ENCODE measurements at places on chromosomes 3 and 15.

DNA sequence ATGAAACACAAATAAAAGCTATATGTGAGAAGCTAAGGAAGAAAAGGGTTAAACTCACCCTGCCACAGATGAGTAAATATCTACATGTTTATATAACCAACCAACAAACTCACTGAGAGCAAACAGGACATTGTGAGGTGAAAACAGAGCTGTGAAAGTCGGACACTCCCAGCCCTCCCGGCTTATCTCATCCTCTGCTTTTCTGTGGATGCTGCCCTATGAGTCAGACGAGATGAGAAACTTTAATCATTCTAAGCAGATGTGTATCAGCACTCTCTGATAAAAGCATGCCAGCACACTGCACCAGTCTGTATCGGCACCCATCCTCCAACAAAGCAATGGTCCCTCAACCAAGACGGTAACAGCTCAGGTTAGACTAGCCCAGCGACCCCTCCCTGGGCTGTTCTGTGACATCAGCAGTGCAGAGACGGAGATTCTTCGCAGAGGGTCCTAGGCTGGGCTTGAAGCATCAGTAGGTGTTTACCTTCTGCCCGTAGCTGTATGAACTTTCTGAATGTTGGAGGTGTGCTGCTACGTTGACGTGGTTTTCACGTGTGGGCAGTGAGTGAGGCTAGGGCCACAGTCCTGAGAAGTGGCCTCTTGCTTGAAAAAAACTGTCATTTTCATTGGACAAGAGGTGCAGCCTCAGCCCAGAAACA lies 119.8 kb upstream of the ALDH1A3 start:
- DNase-seq, result no peak

GRCh38 chr3:5739299-5739935 lies 551.9 kb downstream of the EDEM1 start:
- DNase-seq, result no peak

DNA sequence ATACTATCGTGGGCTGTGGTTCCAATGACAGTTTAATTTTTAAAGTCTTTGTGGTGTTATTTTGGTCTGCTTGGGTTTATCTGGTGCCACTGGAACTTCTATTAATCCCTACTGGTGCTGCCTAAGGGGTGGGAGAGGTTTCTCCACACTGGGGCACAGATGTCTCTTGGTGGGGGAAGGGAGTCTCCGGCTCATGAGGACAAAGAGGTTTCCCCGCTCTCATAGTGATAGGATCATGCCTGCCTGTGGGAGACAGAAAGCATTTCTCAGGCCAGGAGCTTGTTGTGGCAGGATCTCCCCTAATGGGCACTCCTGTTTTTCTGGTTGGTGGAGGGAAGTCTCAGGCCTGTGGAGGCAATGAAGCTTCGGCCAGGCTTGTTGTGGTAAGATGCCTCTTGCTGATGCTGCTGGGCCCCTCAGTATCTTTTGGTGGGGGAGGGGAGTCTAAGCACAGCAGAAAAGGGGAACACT lies 84.3 kb upstream of the THRB start:
- no peak for DNase-seq

- DNase-seq, result no peak
Observed at GRCh38 chr3:20683910-20684309, 497.9 kb upstream of the SGO1 start.

DNA sequence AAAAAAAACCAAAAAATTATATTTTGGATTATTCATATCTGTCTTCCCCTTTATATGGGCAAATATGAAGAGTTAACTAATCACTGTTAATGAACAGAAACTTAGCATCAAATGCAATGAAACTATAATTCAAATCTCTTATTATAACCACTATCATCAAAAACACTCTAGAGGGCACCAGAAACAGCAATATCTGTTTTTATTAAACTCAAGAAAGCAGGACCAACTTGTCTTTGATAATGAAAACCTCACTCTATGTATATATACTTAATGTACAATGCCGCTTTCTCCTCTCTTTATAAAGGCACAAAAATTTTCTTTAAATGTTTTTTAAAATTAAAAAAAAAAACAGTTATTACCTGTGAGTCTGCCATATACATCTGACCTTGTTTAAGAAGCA lies 92.7 kb downstream of the UACA start:
- no peak for DNase-seq

DNA sequence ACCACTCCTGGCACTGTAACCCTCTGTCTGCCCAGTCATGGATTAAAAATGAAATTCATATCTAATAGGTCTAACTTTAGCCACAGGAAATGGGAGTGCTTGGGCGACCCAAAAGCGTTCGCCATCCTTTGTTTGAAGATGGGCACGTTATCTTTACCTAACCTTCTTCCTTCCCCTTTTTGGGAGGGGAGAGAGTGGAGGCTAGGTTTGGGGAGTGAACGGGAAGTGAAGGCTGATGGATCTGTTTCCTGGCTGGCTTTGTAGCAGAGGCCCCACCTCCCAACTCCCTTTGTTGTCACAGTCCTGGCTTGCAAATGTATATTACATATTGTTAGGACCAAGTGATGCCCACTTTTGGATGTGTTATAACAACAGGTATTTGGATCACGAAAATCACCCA lies 98.1 kb upstream of the ARHGEF3 start:
- no peak for DNase-seq
